ENCODE measurements at places on chromosomes 6 and 20. TPM values are rescaled to one million over a fixed set of nuclear protein-coding genes. Genes with fewer than 3 reads are reported as not detected.
A peak's percentile ranks its signal among the peaks of the same experiment; 100 is the strongest.

DNA sequence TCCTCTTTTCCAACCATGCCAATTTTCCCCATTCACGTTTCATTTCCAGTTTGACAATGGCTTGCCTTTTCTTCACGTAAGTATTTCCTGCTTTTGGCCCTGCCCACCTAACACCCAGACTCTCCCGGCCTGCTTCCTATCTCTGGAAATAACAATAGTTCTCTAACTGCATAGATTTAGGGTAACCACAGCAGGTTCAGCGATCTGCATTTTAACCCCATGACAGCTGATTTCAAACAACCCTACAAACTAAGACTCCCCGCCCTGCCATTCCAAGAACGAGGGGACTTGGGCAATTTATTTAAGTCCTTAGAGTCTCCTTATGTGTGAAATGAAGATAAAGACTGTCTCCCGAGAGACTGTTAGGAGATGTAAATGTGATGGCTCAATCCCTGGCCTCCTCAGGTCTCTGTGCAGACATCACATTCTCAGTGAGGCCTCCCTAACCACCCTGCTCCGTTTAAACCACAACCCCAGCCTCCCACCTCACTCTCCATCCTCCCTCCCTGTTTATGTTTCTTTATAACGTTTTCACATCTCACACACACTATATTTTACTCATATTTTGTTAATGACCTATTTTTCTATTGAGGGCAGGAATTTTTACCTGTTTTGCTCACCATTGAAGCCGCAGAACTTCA lies 134.8 kb downstream of the GJA10 start:
- H3K36me3 ChIP-seq = no peaks in the 10 kb centered on the region
- no peak overlapping the region for H3K27ac ChIP-seq
- no peak overlapping the region for H3K4me3 ChIP-seq
- H3K27me3 ChIP-seq = no peaks in the 10 kb centered on the region
- DNase-seq = no peak
- no peaks in the 10 kb centered on the region for H3K4me1 ChIP-seq

- H3K27me3 ChIP-seq = no peaks in the 10 kb centered on the region
- no peak overlapping the region for H3K27ac ChIP-seq
- no peak overlapping the region for H3K4me3 ChIP-seq
- DNase-seq = no peak
Observed at GRCh38 chr6:55601120-55601519, 22.1 kb upstream of the HMGCLL1 start.

DNA sequence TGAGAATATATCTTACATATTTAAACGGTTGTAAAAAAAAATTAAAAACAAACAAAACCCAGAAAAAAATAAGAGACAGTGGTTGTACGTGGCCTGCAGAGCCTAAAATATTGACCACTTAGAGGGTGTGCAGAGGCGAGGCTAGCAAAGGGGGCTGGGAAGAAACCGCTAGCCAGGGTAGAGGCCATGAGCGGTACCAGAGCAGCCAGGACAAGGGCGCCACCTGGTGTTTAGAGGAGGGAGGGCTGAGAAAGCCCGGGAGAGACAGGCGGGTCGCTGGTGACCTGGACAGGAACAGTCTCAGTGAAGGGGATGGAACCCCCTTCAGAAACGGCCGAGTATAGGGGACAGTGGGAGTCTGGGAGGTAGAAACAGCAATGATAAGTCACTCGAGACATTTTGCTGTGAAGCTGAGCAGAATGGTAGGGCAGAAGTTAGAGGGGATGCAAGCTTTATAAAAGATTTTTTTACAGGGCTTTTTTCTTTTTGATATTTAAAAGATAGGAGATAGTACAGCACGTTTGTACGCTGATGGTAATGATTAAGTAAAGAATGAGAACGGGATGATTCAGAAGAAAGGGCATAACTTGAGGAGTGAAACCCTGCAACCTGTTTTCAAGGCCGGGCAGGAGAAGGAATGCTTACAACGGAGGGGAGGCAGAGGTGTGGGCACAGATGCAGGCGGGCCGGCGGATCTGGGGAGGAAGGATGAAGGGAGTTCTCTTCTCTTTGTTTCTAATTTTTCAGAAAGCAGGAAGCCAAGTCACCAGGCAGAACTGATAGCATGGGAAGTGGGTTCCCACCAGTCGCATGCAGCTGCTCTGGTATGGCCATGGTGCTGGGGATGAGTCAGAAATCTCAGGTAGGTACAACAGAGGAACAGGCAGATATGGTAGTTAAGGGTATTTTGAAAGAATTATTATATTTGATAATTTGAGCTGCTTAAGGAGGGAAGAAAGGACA lies 76.2 kb downstream of the FAM229B start:
- H3K36me3 ChIP-seq = peaks cover 13% of the 10 kb centered on the region
- peak; percentile 27 for DNase-seq

DNA sequence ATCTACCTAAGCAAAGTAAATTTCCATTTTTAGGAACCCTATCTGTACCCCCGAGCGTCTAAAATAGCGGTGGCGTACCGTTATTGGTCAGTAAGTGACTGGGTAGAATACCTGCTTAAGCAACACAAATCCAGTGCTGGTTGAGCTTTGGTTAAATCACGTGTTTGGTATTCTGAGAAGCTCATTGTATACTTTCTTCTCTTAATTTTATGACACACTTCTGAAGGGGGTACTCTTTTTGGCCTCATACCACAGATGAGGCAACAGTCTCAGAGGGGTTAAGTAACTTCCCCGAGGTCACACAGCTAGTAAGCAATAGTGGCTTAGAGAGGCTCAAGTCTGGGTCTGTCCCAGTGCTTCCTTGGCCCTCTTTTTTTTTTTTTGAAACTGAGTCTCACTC lies 151.2 kb downstream of the TFAP2C start:
- H3K4me3 ChIP-seq = no peak overlapping the region
- no peaks in the 10 kb centered on the region for H3K36me3 ChIP-seq
- DNase-seq = no peak
- H3K4me1 ChIP-seq = no peaks in the 10 kb centered on the region
- peaks cover 6% of the 10 kb centered on the region for H3K27me3 ChIP-seq
- H3K27ac ChIP-seq = no peak overlapping the region

GRCh38 chr20:34445177-34446065 lies 70.8 kb upstream of the DYNLRB1 start:
- H3K27ac ChIP-seq = no peak overlapping the region
- H3K4me1 ChIP-seq = no peaks in the 10 kb centered on the region
- H3K36me3 ChIP-seq = peaks cover 67% of the 10 kb centered on the region
- H3K4me3 ChIP-seq = no peak overlapping the region
- DNase-seq = no peak

GRCh38 chr6:15358579-15359327 lies 112.9 kb downstream of the JARID2 start:
- H3K4me1 ChIP-seq = peaks cover 4% of the 10 kb centered on the region
- no peaks in the 10 kb centered on the region for H3K36me3 ChIP-seq
- no peak overlapping the region for H3K27ac ChIP-seq
- no peak for DNase-seq

DNA sequence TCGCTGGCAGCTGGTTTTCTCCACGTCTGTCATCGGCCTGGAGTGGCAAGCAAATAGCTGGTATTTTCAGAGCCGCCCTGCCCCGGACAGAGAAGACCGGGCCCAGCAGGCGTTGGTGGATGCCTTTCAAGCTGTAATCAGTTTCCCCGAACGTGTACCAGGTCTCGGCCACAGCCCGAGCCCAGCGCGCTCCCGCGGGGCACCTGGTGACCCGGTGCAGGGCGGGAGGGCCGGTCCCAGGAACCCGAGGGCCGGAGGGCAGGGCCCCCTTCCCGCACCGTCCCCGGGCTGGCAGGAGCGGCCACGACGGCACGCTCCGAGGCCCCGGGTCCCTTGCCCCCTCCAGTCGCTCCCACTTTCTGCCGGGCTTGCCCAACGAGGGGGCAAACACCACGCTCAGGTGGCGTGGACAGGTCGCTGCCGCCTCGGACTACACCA lies 348 bp upstream of the PYGB start:
- H3K27ac ChIP-seq = peak overlapping the region; percentile 90
- peaks cover 2% of the 10 kb centered on the region for H3K36me3 ChIP-seq
- H3K4me3 ChIP-seq = peak overlapping the region; percentile 57
- peaks cover 28% of the 10 kb centered on the region for H3K4me1 ChIP-seq

DNA sequence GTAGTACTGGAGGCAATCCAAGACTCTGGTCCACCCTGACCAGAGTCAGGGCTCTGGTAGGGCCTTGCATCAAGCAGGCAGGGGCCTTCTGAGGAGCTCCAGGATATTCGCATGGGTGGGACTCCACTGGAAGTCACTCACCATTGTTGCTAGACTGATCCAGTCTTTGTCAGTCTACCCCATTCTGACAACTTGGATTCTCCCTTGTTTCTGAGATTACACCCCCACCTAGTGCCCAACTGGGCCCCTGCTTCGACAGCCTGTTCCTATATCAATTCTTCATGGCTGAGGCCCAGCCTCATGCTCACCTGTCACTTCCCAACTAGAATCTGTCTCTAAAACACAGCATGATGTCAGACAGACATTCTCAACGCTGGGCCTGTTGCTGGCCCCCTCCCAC lies 5.2 kb downstream of the SLC35D3 start:
- H3K4me1 ChIP-seq = peaks cover 8% of the 10 kb centered on the region
- H3K36me3 ChIP-seq = no peaks in the 10 kb centered on the region
- H3K27ac ChIP-seq = no peak overlapping the region
- no peak overlapping the region for H3K4me3 ChIP-seq

DNA sequence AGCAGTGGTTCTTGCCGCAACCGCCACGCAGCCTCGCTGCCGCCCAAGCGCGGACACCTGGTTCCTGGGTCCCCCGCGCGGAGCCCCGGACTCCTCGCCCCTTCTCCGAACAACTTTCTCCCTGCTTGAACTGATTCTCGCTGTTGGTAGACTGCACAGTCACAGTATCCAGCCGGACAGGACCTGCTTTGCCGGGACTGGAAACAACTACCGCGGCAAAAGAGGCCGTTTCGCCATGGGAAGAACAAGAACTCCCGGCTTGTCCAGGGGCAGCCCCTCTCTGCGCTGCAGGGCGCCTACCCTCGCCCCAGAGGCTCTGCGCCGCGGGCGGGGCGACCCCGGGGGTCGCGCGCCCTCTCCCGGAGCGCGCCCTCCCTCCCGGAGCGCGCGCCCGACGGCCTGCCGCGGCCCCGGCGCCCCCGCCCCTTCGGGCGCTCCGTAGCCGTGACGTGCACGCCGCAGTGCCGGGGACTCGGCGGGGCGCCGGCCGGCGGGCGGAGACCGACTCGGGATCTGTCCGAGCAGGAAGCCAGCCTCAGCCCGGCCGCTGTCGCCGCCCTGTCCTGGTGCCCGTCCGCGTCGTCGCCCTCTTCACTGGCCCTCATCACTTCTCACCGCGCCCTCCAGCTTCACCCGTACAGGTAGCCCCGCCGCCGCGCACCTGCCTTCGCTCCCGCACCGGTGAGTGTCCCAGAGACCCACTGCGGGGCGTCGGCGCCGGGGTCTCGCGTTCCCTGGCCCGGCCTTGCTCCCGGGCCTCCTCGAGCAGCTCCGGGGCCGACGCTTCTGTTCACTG lies at the start of gene MYO6:
Gene MYO6 (plus strand): TSS at position 497 of the 796 bp plus-strand sequence. CDS start 68,309 bp downstream, outside the sequence.
- peak within 1 kb of the TSS; percentile 97 for H3K4me3 ChIP-seq
- H3K4me1 ChIP-seq = peaks cover 3% of the 10 kb centered on the region
- DNase-seq = peak; percentile 77
- peak within 1 kb of the TSS; percentile 97 for H3K27ac ChIP-seq
- H3K36me3 ChIP-seq = no peaks in the 10 kb centered on the region
- H3K27me3 ChIP-seq = no peaks in the 10 kb centered on the region

- H3K4me3 ChIP-seq = no peak overlapping the region
- peaks cover 6% of the 10 kb centered on the region for H3K4me1 ChIP-seq
- H3K27ac ChIP-seq = no peak overlapping the region
- no peaks in the 10 kb centered on the region for H3K27me3 ChIP-seq
Observed at GRCh38 chr20:19785983-19786285, 27.9 kb downstream of the RIN2 start.

DNA sequence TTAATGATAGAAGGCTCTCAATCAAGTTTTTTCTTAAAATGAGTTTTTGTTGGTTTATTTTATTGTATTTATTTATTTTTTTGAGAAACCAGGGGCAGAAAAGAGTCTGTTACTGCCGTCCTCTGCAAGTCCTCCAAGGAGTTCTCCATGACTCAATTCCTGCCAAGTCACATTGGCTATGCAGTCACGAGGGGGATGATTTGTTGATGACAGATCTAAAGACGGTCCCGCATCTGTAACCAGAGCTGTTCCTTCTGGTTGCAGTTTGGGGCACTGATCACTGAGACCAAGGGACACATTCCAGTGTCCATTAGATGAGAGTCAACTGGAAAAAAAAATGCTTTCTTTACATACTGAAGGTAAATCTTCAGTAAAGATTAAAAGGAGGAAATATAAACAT lies 13.9 kb upstream of the TSHZ2 start:
- no peaks in the 10 kb centered on the region for H3K36me3 ChIP-seq
- H3K4me1 ChIP-seq = no peaks in the 10 kb centered on the region
- no peak overlapping the region for H3K27ac ChIP-seq
- H3K4me3 ChIP-seq = no peak overlapping the region

RFX6 gene
- 8.6 TPM for polyA plus RNA-seq

All from large intestine (tissue), 12 donors.